ENCODE measurements at places on chromosomes 3 and 15.
A peak's percentile ranks its signal among the peaks of the same experiment; 100 is the strongest.

- no peak for DNase-seq
Measured at GRCh38 chr15:52718551-52718950, 39.4 kb upstream of the ATOSA start.

GRCh38 chr15:56732886-56733135 lies 498 bp downstream of the ZNF280D start:
- DNase-seq, result no peak

GRCh38 chr3:50473768-50474167 lies 29.7 kb downstream of the CACNA2D2 start:
- no peak for DNase-seq

GRCh38 chr15:101501703-101502373 lies 12.3 kb upstream of the PCSK6 start:
- peak; percentile 95 for DNase-seq

DNA sequence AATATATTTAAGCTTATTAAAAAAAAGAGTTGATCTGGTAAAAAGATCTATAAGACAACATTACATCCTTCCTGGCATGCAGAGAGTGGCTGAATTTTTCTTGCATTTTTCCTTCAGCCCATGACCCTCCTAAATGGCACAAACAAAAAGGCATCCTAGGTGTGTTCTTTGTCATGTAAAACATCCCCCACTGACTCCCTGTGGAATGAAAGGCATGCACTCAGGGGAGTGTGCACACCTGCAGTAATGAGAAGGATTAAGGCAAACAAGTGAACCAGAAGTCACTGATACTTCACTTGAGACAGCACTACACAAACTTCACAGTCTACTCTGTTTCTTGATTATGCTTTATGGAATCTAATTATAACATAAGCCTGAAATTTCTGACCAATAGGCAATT lies 195.0 kb downstream of the RBMS3 start:
- no peak for DNase-seq

- DNase-seq, result no peak
Measured at GRCh38 chr3:113812854-113813253, 25.7 kb upstream of the GRAMD1C start.

DNA sequence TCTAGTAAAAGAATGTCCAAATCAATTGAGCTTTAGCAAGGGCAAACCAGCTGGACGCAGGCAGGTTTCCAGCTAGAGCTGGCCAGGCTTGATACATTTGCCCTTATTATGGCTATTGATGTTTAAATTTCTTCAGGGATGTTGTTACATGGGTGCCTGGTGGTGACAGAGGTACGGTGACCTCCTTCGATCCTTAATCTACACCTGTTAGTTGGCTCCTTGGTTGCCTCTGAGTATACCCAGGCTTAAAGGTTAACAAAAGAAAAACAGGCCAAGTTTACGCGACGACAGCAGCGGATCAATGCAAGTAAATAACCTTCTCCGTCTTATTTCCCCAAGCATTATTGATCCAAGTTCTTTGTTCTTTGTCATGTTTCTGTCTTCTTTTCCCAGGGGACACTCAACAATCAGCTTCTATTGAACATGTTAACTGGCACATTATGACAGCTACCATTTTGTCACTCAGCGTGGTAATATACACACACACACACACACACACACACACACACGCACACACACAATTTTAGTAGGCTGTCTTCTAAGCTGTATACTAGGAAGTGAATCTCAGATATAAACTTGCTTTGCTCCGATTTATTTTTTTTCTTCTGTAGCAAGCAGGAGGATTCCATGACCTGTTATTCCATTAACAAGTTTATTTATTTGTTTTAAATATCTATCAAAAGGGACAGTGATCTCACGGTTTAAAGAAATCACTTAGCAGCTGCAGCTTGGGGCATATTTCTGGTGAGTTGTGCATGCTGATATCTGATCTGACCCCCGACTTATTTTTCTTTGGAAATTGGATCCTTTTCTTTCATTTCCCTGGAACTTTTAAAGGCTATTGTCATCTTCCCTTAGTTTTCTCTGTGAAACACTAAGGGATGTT lies 844.7 kb downstream of the MCTP2 start:
- DNase-seq, result no peak

DNA sequence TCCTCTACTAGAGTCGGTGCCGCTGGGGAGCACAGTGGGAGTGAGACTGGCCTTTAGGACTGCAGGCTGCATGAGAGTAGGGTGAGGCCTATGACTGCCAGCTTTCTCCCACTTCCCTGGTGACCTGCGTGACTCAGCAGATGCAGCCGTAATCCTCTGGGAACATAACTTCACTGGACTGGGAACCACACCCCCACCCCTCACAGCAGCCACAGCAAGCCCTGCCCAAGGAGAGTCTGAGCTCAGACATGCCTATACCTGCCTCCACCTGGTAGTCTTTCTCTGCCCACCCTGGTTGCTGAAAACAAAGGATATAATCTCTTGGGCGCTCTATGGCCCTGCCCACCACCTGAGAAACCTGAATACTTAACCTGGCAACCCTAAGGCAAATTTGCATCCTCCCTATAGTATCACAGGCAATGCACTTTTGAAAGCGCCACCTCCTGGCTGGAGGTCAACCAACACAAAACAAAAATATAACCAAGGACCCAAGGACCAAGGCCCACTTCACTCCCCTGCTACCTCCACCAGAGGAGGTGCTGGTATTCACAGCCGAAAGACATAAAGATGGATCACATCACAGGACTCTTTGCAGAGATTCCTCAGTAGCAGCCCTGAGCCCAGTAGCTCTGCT lies 308.9 kb downstream of the CTNNB1 start:
- DNase-seq, result no peak

- no peak for DNase-seq
Measured at GRCh38 chr3:106336619-106337018, 467.8 kb upstream of the CBLB start.

- DNase-seq, result no peak
Measured at GRCh38 chr15:41022487-41023090, 69.3 kb downstream of the CHAC1 start.

DNA sequence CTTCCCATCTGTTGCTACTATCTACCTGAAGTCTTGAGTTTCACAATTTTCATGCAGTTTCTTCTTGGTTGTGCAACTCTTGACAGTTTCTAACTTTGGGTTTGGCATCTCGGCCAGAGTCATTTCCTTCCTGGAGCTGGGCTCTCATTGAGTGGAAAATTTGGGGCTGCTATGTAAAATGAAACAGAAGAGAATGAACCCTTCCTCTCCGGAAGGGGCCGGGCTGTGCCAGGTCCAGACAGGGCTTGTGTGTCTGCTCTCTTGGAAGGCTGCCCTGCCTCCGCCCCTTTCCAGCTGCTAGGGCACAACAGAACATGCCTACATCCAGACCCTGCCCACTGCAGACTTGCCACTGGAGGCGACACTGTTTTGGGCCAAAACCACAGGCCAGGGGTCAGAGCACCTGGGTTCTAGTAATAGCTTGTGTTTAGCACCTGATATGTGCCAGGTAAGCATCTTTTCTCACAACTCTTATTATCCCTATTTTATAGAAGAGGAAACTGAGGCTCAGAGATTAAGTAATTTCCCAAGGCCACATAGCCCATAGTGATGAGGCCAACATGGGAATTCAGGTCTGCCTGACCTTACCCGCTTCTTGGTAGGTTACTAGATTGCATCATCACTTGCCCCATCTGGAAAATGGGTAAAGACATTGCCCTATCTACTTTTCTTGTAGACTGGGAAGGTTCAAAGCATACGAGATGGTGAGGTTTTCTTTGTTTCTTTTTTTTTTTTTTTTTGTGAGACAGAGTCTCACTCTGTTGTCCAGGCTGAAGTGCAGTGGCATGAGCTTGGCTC lies 25.0 kb downstream of the IRAK2 start:
- DNase-seq, result peak; percentile 95

DNA sequence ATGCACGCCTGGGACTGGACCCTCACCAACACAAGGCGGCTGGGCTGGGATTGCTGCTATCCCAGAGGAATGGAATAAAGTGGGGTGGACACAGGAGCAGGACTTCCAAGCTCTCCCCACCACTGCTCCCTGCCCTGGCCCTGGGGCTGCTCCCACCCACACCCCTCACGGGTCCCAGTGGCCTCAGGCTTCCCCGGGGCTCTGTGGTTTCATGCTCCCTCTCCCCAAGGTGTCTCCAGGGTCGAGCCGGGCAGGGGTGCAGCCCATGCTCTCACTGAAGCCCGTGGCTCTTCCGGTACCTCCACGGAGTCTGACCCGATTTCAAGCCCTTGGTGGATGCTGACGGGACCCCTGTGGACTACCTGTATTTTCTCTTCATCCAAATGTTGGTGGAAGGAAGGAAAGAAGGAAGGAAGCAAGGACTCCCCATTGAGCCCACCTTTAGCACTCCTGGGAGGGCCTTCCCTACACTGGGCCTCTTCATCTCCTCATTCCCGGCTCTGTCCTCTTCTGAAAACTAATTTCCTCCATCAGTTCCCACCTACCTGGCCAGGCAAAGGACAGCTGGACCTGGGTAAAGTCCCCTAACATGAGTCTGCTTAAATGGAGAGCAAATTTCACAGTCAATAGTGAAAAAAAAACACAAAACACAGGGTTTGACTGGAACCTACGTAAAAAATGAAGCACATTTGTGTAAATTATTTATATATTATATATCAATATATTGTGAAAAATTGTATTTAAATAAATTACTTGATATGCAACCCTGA lies 44.0 kb upstream of the PCSK6 start:
- DNase-seq, result peak; percentile 67

GRCh38 chr3:36678216-36679013 lies 85.9 kb downstream of the DCLK3 start:
- no peak for DNase-seq

GRCh38 chr3:149453140-149453805 lies 21.2 kb upstream of the TM4SF4 start:
- DNase-seq, result no peak

- DNase-seq, result no peak
Measured at GRCh38 chr3:173660645-173661299, 263.2 kb downstream of the NLGN1 start.

DNA sequence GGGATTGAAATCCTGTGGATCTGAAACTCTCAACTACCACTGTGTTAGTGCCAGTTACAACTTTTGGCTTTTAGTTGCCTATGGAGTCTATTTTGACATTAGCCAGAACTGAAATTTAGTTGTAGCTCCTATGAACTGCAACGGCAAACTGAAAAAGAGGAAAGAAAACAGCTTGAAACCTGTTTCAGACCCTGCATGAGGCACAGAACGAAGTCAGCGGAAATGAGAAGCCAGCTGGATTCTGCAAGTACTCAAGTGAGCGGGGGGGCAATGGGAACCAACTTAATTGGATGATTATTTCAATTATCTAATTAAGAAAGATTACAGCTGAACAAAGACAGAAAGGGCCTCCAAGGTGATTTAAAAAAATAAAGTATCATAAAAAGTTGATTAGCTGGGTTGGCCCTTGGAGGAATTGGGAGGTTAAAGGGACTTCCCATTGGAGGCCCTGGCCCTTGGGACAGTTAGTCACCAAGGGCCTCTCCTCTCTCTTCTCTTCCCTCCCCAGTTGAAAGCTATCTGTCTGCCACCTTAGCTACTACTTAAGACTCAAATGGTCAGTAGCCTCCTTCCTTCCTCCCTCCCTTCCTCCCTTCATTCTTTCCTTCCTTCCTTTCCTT lies 352.1 kb downstream of the SHQ1 start:
- DNase-seq, result no peak

DNA sequence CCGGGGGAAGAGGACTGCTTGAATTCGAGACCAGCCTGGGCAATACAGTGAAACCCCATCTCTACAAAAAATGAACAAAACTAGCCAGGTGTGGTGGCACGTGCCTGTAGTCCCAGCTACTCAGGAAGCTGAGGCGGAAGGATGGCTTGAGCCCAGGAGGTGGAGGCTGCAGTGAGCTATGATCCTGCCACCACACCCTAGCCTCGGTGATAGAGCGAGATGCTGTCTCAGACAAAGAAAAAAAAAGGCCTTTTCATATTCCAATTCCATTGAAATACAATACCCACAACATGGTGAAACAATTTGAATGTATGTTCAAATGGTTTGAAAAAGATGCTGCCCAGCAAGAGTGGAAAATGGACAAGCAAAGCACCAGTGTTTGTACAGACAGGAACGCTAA lies 61.8 kb upstream of the ZNF148 start:
- no peak for DNase-seq

DNA sequence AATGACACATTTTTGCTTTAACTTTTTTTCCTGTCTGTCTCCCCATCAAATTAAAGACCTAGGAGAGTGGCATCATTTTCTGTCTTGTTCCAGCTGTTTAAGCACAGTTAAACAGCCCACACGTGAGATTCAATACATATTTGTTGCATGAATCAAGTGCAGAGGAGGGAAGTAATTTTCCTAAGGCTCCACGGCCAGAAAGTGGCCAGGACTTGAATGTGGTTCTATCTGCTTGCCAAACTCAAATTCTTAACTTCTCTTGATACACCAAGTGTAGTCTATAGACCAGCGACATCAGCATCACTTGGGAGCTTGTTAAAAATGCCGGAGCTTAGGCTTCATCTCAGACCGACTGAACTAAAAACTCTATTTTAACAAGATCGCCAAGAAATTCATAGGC lies 724.8 kb upstream of the CFAP20DC start:
- no peak for DNase-seq

- DNase-seq, result no peak
Measured at GRCh38 chr3:105430455-105430854, 63.7 kb downstream of the ALCAM start.

DNA sequence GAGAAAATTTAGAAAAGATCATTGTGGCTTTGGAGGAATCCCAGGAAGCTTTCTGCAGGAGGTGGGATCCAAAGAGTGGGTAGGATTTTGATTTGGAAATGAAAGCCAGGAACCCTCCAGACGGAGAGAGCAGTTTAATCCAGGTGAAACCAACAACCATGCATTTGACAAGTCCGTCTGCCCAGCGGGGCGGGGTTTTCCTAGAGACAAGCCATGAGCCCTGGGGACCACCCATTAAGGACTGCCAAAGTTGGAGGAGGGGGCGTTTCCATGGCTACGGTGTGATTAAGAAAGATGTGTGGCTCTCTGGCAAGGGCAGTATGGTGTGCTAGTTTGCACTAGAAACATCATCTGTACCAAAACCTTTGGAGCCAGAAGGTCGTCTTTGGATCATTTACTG lies 53.4 kb downstream of the SRGAP3 start:
- DNase-seq, result no peak

GRCh38 chr3:127777332-127777731 lies 45.0 kb downstream of the MGLL start:
- no peak for DNase-seq

GRCh38 chr3:89113893-89114840 lies 6.7 kb downstream of the EPHA3 start:
- DNase-seq, result no peak

DNA sequence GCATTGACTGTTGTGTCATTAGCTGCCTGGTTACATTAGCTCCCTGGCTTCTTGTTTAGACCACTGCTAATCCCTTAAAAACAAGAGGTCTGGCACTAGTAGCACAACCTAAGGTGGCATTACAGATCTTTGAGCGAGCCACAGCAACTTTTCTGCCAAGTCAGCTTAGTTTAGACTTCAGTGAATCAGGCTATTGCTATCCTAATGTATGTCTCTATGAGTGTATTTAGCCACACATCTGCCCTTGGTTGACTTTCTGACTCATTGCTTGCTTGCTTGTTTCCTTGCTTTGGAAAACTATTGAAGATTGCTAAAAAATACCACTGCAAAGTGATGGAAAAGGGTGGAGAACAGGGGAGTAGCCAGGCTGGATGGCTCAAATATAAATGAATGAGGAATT lies 50.2 kb downstream of the CHP1 start:
- DNase-seq, result no peak
